ENCODE measurements at places on chromosomes 16 and 17. TPM values are rescaled to one million over a fixed set of nuclear protein-coding genes. Genes with fewer than 3 reads are reported as not detected.

GRCh38 chr16:81641395-81642106 is 137.5 kb upstream of the PLCG2 start:
- H3K27ac ChIP-seq, result no peak overlapping the region
- DNase-seq, result peak; percentile 59
- H3K36me3 ChIP-seq, result no peaks in the 10 kb centered on the region
- no peaks in the 10 kb centered on the region for H3K27me3 ChIP-seq
- no peak overlapping the region for H3K4me3 ChIP-seq

Gene CORO6
- 3.9 TPM for total RNA-seq

- H3K27ac ChIP-seq, result peak overlapping the region; percentile 52
- H3K27me3 ChIP-seq, result no peaks in the 10 kb centered on the region
- peaks cover 21% of the 10 kb centered on the region for H3K4me1 ChIP-seq
- H3K4me3 ChIP-seq, result no peak overlapping the region
- DNase-seq, result no peak
These were observed 73.8 kb downstream of the XYLT1 start for GRCh38 chr16:17396762-17397498.

- DNase-seq, result no peak
- no peaks in the 10 kb centered on the region for H3K4me1 ChIP-seq
- H3K36me3 ChIP-seq, result no peaks in the 10 kb centered on the region
- H3K27ac ChIP-seq, result no peak overlapping the region
These were observed 6.5 kb upstream of the RAP1GAP2 start for GRCh38 chr17:2789700-2790099.

DNA sequence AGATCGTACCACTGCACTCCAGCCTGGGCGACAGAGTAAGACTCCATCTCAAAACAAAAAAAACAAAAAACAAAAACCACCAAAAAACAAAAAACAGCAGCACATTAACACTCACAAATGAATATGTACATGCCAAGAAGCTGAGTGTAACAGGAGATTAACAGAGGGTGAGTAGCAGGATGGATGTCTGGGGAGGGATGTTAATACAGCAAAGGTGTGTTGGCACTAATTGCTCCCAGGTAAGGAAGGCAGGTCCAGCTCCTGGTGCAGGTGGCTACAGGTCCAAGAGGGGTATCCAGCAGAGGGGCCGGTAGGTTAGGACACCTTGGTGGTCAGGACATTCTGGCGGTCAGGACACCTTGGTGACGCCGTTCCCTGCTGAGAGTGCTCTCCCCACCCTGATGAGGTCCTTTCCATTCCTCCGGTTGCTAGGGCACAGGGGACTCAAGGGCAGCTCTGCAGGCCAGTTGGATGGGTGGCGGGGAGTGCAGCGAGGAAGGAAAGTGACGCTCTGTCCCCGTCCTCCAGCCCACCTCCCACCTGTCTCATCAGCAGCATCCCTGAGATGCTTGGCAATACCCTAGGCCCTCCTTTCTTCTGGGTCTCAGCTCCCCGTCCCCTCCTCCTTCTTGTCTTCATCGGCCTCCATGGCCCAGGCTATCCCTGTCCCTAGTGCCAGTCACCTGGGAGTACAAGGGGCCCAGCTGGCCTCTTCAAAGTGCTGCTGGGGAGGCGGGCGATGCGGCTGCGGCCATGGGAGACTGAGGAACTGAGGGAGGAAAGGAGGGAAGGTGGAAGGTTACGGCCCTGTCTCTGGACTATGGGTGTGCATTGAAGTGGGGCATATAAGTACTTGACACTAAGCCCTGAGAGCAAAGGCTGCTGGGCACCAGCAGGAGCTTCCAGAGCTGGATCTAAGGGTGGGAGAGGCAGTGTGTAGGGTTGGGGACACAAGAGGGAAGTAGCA is 10.7 kb upstream of the GFAP start:
- no peaks in the 10 kb centered on the region for H3K4me1 ChIP-seq
- no peak overlapping the region for H3K27ac ChIP-seq
- H3K4me3 ChIP-seq, result no peak overlapping the region

Gene CAVIN1
- total RNA-seq, result 320 TPM

DNA sequence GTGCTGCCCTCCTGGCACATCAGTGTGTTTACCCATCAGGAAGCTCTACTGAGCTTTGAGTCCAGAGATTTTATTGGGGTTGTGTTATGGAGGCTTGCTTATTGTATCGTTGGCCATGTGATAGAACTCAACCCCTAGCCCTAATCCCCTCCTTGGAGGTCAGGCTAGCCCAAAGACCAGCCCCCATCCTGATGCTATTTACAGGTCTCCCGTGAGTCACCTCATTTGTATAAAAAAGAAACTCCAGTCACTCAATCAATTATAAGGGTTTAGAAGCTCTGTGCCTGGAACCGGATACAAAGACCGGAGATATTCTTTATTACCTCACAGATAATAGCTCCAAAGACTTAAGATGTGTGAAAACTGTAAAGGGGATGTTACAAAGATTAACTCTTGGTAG is 405.9 kb downstream of the CNTNAP4 start:
- no peak for DNase-seq
- no peak overlapping the region for H3K4me3 ChIP-seq
- H3K36me3 ChIP-seq, result no peaks in the 10 kb centered on the region
- no peaks in the 10 kb centered on the region for H3K27me3 ChIP-seq
- no peak overlapping the region for H3K27ac ChIP-seq

DNA sequence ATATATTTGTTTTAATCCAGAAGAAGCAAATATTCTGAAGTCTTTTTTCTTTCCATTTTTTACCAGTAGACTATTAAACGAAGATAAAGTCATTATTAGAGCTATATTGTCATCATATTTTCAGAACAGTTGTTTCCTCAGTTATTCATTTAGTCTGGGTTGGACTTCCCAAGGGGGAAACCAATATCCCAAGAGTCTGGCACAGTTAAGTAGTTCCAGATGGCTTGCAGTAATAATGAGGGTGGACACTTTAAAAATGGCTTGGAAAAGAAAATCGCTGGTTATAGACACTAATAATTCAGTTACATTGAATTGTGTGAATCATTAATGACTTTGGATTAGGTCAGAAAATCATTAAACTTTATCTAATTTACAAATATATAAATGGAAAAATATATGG is 3.9 kb downstream of the PPM1E start:
- H3K27me3 ChIP-seq, result peaks cover 79% of the 10 kb centered on the region
- H3K36me3 ChIP-seq, result no peaks in the 10 kb centered on the region
- peaks cover 17% of the 10 kb centered on the region for H3K4me1 ChIP-seq
- no peak overlapping the region for H3K4me3 ChIP-seq
- DNase-seq, result no peak

DNA sequence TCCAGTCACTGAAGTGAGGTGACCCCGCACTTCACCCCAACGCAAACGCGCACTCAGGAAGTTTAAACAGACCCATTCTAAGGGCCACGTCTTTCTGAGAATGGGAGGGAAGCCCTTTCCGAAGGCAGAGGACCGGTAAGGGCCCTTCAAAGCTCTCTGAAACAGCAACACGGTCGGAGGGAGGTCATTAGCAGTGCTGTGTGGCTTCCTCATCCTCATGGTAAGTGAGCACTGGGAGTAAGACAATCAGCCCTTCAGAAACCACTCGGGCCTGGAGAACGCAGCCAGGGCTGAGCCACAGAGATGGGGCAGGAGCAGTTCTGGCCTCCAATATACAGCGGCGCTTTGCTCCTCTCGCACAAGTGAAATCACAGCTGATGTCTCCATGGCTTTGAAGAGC is 23.7 kb downstream of the SRL start:
- peak overlapping the region; percentile 16 for H3K27ac ChIP-seq
- no peaks in the 10 kb centered on the region for H3K27me3 ChIP-seq
- DNase-seq, result no peak
- peaks cover 20% of the 10 kb centered on the region for H3K4me1 ChIP-seq
- H3K36me3 ChIP-seq, result no peaks in the 10 kb centered on the region

Gene CRHR1
- not detected for total RNA-seq

Gene HCRT
- total RNA-seq, result not detected

- no peak for DNase-seq
- H3K36me3 ChIP-seq, result no peaks in the 10 kb centered on the region
- no peak overlapping the region for H3K27ac ChIP-seq
- H3K4me3 ChIP-seq, result no peak overlapping the region
- no peaks in the 10 kb centered on the region for H3K4me1 ChIP-seq
These were observed 41.4 kb upstream of the PIRT start for GRCh38 chr17:10879190-10879836.

GRCh38 chr17:1412185-1413110 is 12.4 kb upstream of the YWHAE start:
- DNase-seq, result no peak
- H3K36me3 ChIP-seq, result no peaks in the 10 kb centered on the region
- H3K27ac ChIP-seq, result peak overlapping the region; percentile 39
- H3K27me3 ChIP-seq, result no peaks in the 10 kb centered on the region
- no peak overlapping the region for H3K4me3 ChIP-seq
- H3K4me1 ChIP-seq, result peaks cover 7% of the 10 kb centered on the region
